ENCODE measurements at places on chromosomes 3 and 15.

DNA sequence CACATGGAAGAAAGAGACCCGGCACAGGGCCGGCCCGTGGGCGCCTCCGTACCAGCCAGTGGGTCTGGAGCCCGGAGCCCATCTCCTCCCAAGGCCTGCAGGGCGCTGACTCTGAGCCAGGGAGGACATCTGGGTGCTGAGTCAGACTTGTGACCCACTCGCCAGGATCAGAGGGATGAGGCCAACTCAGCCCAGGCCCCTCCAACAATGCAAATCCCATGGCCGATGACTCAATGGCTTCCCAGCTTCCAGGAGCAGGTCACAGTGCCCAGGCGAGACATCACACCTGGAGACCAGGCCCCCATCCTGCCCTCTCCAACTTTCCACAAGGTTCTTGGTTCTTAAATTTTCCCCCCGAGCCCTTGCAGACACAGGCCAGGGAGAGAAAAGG, 95.1 kb downstream of the LRIG1 start:
- no peak for DNase-seq

DNA sequence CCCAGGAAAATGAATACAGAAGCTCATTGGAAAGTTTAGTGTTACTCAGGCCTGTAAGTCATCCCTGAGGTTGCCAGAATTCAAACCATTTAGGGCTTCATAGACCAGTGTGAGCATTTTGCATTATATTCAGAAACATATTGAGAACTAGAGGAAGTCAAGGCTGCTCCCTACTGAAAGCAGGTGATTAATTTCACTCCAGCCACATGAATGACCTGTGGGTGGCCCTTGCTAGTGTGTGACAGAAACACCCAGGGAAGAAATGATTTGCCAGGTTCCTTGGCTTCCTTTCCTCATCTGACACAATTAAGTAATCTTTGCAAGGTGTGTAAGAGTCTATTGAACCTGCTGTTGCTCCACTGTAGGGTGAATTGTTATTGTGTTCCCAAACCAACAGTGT, 61.8 kb downstream of the GAP43 start:
- no peak for DNase-seq

DNA sequence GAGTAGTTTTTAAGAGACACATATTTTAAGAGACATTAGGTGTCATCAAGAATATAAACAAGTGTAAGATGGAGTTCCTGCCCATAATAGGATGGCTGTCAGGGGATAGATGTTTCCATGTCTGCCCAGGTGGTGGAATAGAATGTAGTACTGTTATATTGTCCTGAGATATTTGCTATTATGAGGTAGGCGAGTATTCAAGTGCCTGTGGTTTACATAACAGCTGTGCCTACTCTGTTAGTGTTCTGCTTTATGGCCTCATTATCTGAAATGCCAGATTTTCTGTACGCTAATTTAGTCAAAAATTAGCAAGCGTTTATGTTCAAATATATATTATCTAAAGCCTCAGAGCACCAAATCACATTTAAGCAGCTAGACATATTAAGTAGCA, 360.2 kb upstream of the ROPN1 start:
- no peak for DNase-seq

DNA sequence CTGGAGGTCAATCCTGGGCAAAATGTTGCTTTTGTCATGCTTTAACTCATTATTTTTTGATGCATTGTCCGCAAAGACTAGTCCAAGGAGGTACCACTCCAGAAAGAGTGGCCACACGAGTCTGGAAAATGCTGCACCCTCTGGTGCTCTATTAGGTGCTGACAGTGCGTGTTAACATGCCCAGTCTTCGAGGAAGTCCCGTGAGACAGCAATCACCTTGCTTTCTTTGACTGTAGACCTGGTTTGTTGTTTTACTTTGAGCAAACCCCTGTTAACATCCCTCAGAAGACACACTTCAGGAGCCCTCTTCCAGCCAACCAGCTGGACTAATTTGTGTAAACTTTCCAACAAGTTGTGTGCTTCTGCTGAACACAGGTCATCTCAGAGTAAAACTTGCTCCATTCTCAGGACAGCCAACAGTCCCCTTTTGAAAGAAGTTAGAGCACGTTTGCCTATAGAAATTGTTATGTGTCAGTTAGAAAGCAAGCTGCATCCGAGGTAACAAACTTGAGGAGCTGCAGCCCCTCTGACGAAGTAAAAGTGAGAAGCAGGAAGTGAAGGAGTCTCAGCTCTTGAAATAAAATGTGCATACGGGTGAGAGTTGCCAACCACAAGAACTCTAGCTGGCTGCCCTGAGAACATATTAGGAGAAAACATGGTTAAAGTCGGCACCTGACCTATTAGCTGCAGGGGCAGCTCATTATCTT, 205.0 kb downstream of the LPP start:
- no peak for DNase-seq

DNA sequence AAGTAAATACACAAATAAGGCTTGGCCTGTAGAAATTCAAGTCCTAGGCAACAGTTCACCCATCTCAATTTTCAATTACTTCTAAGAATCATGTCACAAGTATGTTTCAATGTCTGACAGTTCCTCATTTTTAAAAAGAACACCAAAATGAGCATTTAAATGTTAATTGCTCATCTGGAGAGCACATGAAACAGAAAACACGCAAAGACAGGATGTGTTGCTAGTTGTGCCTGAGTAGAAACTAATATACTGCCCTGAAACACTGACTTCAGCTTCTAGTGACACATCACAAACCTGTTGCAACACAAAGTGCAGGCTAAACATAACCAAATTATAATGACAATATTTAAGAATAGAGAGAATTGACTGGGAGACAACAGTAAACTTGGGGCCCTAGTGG, 167.3 kb upstream of the THBS1 start:
- DNase-seq: no peak

GRCh38 chr3:101811875-101812274, 32.9 kb downstream of the NXPE3 start:
- no peak for DNase-seq

- DNase-seq: no peak
Observed at GRCh38 chr3:196632046-196632751, 7.3 kb upstream of the NRROS start.

DNA sequence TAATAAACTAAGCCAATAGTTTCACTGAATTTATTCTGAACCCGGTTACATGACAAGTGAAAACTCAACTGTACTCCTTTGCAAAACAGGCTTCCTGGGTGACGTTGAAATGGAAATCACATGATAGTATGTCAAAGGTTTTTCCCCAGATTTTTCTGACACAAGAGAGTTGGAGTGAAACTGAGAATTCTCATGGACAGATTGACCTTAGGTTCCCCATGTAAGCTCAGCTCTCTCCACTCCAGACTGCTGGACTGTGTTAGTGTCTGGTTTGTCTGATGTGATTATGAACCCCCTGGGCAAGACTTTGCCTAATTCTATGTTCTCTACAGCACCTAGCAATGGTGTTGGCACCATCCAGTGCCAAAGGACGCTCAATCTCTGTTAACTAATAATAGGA, 219.7 kb upstream of the COL8A1 start:
- DNase-seq: no peak

DNA sequence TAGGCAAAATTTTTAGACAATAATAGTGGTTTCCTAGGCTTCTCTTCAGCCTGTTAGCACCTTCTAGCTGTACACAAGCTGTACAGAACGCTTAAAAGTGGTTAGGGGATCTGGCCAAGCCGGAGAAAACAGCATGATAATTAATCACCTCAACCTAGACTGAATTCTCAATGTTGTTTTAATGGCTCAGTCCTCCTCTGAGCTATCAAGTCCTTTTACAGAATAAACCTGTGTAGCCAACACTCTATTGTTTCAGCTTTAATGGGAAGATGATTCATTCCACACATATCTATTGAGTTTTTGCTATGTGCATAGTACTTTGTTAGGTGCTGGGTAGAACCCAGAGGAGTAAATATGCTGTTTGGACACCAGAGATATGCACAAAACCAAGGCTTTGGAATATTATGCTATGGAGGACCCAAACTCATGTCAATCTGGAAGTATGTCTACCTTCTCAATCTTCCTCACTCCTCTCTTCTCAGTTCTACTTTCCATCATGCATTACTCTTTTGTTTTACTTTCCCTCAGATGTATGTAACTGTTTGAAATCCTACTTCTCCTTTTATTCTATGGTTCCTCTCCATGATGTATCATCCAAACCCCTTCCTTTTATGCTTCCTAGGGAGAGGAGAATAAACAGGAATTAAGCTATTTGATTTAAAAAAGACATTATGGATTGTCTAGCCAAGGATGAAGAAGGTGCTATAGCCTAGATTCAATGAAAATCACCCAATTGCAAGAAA, 27.6 kb upstream of the UBE2E2 start:
- DNase-seq: no peak

GRCh38 chr3:3531476-3531875, 267.8 kb upstream of the LRRN1 start:
- DNase-seq: no peak

- no peak for DNase-seq
Observed at GRCh38 chr3:183033746-183034145, 53.4 kb upstream of the DCUN1D1 start.

- peak; percentile 83 for DNase-seq
Observed at GRCh38 chr15:60751985-60752952, 273.3 kb upstream of the ICE2 start.

GRCh38 chr3:194083637-194084224, 52.2 kb upstream of the HES1 start:
- DNase-seq: no peak

DNA sequence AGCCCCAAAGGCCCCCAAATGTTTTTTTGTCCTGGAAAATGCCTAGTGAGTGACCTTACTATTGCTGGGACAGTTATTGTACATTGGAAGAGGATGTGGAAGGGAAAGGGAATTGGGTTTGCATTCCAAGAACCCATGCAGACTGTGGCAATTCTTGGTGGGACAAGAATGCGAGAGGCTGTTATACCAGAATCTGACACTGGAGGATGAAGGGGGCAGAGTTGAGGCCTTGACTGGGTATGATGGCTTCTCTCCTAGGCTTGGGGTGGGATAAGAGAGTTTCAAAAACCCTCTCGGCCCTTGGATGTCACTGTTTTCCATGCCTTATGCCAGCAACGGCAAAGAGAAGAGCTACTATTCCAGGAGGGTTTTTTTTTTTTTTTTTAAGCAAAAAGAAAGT, 25.3 kb downstream of the IL16 start:
- DNase-seq: no peak

GRCh38 chr15:89916660-89917059, 3.9 kb upstream of the ARPIN start:
- DNase-seq: no peak

DNA sequence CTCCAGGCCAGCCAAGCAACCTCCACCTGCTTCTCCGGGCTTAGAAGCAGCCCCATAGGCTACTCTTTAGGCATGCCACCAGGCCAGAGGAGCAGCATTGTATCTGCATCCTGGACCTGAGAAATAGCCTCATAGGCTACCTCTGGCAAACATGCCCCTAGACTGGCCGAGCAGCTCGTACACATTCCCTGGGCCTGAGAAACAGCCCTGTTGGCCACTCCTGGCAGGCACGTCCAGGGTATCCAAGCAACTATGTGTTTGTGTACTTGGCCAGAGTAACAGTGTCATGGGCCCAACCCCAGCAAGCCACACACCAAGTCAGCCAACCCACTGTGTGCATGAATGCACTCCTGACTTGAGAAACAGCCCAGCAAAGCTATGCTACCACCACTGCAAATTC, 498.7 kb upstream of the CDIN1 start:
- DNase-seq: no peak

DNA sequence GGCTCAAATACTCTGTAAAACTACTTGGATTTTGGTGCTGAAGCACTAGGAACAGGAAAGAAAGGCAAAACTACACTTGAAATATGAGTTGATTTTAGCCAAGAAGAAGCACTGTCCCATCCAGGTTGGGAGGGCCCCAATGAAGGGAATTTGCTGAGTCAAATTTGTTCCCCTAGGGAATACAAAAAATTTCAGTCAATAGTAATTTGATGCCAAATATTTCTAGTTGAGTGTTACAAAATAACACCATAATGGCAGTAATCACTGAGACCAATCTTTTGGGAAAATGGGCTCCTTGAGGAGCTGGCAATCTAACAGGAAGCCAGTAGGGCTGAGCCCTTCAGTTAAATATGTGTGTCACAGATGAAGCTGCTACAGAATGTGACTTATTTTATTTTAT, 896.9 kb downstream of the DIPK2A start:
- no peak for DNase-seq

DNA sequence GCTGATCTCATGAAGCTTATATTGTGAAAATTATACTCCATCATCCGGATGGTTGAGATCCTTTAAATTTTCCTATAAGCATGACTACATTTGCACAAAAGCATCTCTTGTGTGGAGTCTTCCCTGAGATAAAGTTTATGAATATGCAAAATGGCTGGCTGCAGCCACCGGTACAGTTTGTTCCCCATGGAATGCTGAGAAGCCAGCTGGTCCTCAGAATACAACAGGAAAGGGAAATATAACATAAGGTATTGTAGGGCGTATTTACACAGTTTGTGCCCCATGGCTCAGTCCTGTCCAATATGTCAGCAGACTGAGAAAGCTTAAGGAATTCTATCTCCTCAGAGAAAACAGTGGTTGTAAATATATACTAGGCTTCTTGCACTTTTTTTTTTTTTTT, 468.6 kb downstream of the CNTN6 start:
- no peak for DNase-seq

GRCh38 chr3:73144276-73144675, 82.8 kb downstream of the EBLN2 start:
- no peak for DNase-seq

GRCh38 chr3:52372822-52373504, 56.8 kb downstream of the DNAH1 start:
- no peak for DNase-seq

- no peak for DNase-seq
Observed at GRCh38 chr3:53846134-53846850, at the start of the genes CHDH and IL17RB. TSS of gene CHDH (minus strand) at chr3:53846419. CDS start at chr3:53824008, 22,411 bp downstream. TSS of gene IL17RB (plus strand) at chr3:53846568. CDS start at chr3:53846589, 21 bp downstream.

GRCh38 chr15:91523596-91523995, 329.9 kb upstream of the SLCO3A1 start:
- DNase-seq: no peak

DNA sequence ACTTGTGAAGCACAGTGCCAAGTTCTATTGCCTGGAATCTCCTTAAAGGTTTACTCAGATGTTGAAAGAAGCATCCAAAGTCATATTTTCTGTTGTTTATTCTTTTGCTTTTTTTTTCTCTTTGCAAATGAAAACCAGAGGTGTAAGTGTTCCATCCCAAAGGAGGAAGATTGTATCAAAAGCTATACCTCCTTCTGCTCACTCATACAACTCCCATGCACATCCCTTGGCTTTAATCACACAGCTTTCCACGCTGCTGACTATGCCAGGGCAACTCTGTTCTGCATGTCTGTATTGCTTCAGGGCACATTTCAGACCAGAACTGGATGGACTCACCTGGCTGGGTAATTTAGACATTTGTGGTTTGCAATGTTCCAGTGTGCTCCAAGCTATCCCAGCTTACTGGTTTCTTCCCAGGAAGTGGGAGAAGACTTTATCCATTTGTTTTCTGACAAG, 399.6 kb upstream of the TBL1XR1 start:
- DNase-seq: no peak

DNA sequence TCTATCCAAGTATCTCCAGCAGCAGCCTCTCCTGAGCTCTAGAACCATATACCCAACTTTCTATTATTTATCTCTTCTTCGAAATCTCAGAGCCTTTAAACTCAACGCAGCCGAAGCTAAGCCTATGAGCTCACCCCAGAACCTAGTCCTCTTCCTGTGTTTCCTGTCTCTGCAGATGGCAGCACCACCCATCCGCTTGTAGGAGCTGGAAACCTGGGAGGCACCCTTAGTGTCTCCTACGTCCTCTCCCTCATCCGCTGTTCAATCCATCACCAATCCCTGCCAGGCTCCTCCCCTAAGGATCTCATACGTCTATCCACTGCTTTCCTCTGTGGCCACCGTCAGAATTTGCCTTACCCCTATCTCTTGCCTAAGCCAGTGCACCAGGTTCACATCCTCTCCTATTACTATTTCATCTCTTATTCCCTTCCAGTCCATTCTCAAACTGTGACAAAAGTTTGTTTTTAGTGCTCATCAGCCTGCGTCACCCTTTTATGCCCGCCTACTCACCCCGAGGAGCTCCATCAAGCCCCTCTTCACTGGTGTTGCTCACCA, 9.6 kb downstream of the VGLL4 start:
- no peak for DNase-seq
